Activated CD4-positive, alpha-beta memory T cell treated with anti-CD3 and anti-CD28 coated beads, Interleukin-2, amount 10 ng/mL, durations not matched to agents 7 days and 5 days (primary cell): ENCODE measurements at places on chromosomes 13 and 19. TPM values are rescaled to one million over a fixed set of nuclear protein-coding genes. Genes with fewer than 3 reads are reported as not detected.

- DNase-seq = no peak
Observed at GRCh38 chr19:29543381-29543780, 17.6 kb downstream of the VSTM2B start.

GRCh38 chr13:106484084-106484483, 51.4 kb downstream of the EFNB2 start:
- DNase-seq = no peak

PSG7 gene
- not detected for total RNA-seq

GRCh38 chr13:108121406-108121805, 93.9 kb downstream of the LIG4 start:
- no peak for DNase-seq

CCL25 gene
- total RNA-seq = not detected

ZNF83 gene
- 49.7 TPM for total RNA-seq

GRCh38 chr19:46744005-46744691, 1.7 kb upstream of the FKRP start:
- DNase-seq = no peak

DNA sequence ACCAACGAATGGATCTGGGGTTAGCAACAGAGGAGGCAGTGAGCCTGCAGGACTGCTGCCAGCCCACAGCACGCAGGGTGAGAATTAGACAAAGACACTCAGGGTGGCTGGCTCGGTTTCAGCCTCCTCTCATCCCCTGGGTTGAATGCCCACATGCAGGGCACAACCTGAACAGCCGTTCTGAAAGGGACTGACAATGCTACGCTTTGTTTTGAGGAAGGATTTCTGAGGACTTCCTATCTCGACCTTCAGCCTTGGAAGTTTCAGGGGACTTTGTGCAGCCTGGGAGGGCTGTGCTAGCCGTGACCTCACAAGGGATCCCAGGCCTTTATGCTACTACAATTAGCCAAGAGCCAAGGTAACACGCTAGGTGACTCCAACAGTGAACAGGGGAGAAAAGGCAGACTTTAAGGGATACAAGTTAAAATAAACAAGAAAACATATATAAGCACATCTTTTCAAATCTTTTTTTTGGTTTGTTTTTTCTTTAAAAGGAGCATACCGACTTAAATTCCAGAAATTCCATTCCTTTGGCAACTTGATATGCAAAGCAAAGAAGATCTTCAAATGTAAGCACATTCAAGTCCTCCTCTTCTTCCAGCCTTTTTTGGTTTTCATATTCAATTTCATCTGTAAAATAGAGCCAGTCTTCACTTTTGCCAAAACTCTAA, 34.5 kb upstream of the URAD start:
- no peak for DNase-seq

DNA sequence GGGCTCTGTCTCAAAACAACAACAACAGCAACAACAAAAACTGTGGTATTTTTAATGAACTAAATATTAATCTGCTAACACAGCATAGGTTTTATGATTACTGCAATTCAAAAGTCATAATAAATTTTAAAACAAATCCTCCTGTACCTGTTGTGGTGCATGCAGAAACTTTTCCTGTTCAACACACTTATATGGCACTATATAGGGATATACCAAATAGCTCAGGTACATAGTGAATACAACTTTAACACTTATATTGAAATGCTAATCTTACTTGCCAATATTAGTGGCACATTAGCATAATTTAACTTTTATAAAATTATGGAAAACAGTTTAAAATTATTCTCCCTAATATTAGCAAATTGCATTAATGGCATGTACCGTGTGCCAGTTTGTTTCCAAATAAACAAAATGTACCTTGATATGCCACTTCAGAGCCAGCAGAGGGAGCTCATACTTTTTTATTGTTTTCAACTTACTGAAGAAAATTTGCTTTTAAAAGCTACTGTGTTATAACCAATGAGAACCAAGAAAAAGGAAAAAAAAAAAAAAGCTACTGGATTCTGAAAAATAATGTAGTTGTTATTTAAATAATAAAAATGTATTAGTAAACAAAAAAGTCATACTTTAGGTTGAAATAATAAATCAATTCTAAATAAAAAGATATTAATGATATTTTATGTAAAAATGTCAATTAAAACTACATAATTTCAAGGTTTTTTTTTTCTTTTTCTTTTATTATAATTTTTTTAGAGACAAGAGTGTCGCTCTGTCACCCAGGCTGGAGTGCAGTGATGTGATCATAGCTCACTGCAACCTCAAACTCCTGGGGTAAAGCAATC, 18.0 kb upstream of the RBM26 start:
- DNase-seq = no peak

GRCh38 chr13:75415171-75415570, 66.8 kb downstream of the TBC1D4 start:
- no peak for DNase-seq

CYP2S1 gene
- total RNA-seq = 1.6 TPM

COL4A2 gene
- total RNA-seq = not detected

CADM4 gene
- total RNA-seq = 0.43 TPM

DNA sequence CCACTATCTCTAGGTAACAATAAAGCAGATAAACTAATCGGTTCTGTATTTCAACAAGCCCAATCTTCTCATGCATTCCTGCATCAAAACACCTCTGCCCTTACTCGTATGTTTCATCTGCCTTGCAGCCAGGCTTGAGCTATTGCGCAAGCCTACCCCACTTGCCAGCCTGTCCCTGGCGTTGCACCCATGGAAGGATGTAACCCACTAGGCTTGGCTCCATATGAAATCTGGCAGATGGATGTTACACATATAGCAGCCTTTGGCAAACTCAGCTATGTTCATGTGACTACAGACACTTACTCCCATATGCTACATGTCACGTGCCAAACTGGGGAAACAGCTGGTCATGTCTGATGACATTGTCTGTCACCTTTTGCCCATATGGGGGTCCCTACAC, 11.9 kb upstream of the ZNF549 start:
- DNase-seq = no peak

IRGC gene
- total RNA-seq = not detected

VSTM2B gene
- not detected for total RNA-seq

- no peak for DNase-seq
Observed at GRCh38 chr19:29574510-29574909, 31.6 kb upstream of the POP4 start.

PSG2 gene
- not detected for total RNA-seq

DNA sequence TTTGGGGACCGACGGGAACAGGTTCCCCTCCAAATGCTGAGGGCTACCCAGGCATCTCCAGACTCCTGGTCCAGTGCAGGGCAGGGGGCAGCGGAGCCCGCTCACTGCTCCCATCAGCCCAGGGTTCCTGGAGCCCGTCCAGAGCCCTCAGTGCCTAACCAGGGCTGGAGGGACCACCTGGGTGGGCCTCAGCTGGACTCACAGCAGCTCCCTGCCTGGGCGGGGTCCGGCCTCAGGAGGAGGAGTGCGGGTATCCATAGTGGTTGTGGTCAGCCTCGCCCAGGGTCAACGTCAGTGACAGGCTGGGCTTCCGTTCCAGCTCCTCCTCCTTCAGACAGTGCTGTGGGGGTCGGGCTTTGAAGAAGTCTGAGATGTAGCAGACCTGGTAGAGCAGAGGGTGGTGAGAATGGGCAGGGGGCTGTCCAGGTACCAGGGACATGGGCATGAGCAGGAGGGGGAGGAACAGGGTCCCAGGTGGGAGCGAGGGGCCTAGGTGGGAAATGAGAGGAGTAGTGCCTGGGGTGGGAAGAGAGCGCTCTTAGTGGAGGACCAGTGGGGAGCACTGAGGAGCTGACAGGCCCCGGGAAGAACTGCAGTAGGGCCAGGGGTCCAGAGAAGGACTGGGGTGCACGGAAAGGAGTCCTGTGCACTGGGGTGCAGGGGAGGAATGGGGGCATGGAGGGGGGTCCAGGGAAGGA, 9.9 kb downstream of the PLPP2 start:
- DNase-seq = no peak

GRCh38 chr13:33193428-33193974, 92.1 kb downstream of the STARD13 start:
- DNase-seq = no peak

SEMA6B gene
- not detected for total RNA-seq

PLVAP gene
- total RNA-seq = not detected

GRCh38 chr13:52837850-52838249, 10.6 kb downstream of the PCDH8 start:
- no peak for DNase-seq

GRCh38 chr13:23365652-23366051, 67.8 kb downstream of the SACS start:
- no peak for DNase-seq

DNA sequence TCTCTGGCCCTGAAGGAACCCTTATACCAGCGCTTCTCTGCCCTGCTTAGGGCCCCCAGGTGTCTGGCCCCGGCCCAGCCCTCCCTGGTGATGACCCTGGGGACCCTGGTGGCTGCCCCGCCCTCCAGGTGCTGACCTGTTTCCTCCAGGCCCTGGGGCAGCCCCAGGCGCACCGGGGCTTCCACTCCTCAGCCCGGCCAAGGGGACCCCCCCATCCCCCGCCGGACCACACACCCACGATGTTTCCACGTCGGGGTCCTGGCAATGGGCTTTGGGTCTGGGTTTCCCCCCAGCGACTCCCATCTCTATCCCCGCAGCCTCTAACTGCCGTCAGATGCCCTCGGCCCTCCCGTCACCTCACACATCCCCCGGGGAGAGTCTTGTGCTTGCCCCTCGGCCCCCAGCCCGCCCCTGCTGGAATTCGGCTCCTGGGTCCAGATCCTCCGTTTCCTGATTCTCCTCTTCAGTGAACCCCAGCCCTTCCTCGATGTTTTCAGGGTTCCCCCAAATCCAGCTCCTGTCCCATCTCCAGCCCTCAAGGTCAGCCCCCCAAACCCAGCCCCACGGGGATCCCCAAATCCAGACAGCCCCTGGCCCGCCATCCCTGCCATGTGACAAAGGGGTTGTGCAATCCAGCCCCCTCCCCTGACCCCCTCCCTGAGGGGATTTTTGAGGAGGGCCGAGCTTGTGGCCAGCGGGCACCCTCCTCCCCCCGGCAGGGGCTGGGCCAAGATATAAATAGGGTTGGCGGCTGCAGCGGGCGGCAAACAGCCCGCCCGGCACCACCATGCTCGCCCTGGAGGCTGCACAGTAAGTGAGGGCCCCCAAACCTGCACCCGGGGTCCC, at the start of gene SPIB:
Gene SPIB, plus strand, starts transcription at position 763 of the 846 bp plus-strand sequence. Its CDS starts 25 bp downstream, at position 788.
- no peak for DNase-seq

GRCh38 chr13:25625414-25625813, 253.6 kb downstream of the ATP8A2 start:
- no peak for DNase-seq

KIR2DL3 gene
- total RNA-seq = not detected
